Bronchus fibroblast of lung (primary cell): ENCODE measurements at places on chromosomes 5 and 9. TPM values are rescaled to one million over a fixed set of nuclear protein-coding genes. Genes with fewer than 3 reads are reported as not detected.

Gene LAMC3
- 0.74 and 1.0 TPM in 2 replicates for total RNA-seq

Gene FLT4
- under 0.01 and 0.45 TPM in 2 replicates for total RNA-seq

Gene JAKMIP2
- 9.2 and 14.1 TPM in 2 replicates for total RNA-seq

Gene MROH2B
- not detected in 2 replicates for total RNA-seq

Gene ANKRD18A
- under 0.01 TPM in 2 replicates for total RNA-seq

Gene ZNF618
- 6.4 TPM in 2 replicates for total RNA-seq

Gene NEUROG1
- not detected in 2 replicates for total RNA-seq

Gene LYRM7
- total RNA-seq = 5.2 and 5.6 TPM in 2 replicates

Gene CD180
- total RNA-seq = not detected in 2 replicates

Gene PRKAA1
- total RNA-seq = 38.5 and 42.2 TPM in 2 replicates

Gene MYORG
- 1.2 and 1.3 TPM in 2 replicates for total RNA-seq

Gene PCDHB8
- not detected in 2 replicates for total RNA-seq

Gene CDC25C
- 21.9 and 29.4 TPM in 2 replicates for total RNA-seq

Gene WNT8A
- total RNA-seq = not detected in 2 replicates

Gene UBTD2
- total RNA-seq = 16.4 and 20.3 TPM in 2 replicates

Gene KCNV2
- not detected in 2 replicates for total RNA-seq

Gene LCN1
- not detected in 2 replicates for total RNA-seq

Gene EDIL3
- 11.1 and 12.6 TPM in 2 replicates for total RNA-seq

Gene TPPP
- total RNA-seq = under 0.01 and 0.17 TPM in 2 replicates

Gene MEGF10
- under 0.01 TPM in 1 of 2 replicates, not detected in the other for total RNA-seq

Gene GRIA1
- total RNA-seq = 1.3 and 1.5 TPM in 2 replicates

Gene GPR21
- not detected in 2 replicates for total RNA-seq

Gene ANKRD31
- total RNA-seq = under 0.01 TPM in 2 replicates

Gene PIP5KL1
- total RNA-seq = 2.1 and 4.0 TPM in 2 replicates

Gene OLFM1
- 0.17 TPM in 1 of 2 replicates, not detected in the other for total RNA-seq

Gene PCDH12
- total RNA-seq = under 0.01 TPM in 1 of 2 replicates, not detected in the other

Gene PCDHGC4
- total RNA-seq = 0.17 and 0.30 TPM in 2 replicates

Gene SPATA31A6
- not detected in 2 replicates for total RNA-seq

Gene SIMC1
- 9.6 and 12.6 TPM in 2 replicates for total RNA-seq

Gene PCDHB2
- 0.34 and 0.45 TPM in 2 replicates for total RNA-seq

Gene ADAMTS12
- total RNA-seq = 14.7 and 16.3 TPM in 2 replicates

Gene MSX2
- 1.8 and 2.2 TPM in 2 replicates for total RNA-seq

Gene SLC6A18
- total RNA-seq = not detected in 2 replicates

Gene GABRA1
- not detected in 2 replicates for total RNA-seq

Gene OMD
- total RNA-seq = not detected in 2 replicates

Gene SPINK5
- total RNA-seq = not detected in 2 replicates

Gene RANBP17
- 4.0 and 4.7 TPM in 2 replicates for total RNA-seq

Gene SPINK1
- not detected in 2 replicates for total RNA-seq

Gene C5
- total RNA-seq = 2.8 and 3.5 TPM in 2 replicates

Gene TMCO6
- 10.6 and 14.6 TPM in 2 replicates for total RNA-seq

Gene CCDC183
- total RNA-seq = under 0.01 TPM in 1 of 2 replicates, not detected in the other

Gene MEF2C
- 1.9 and 3.0 TPM in 2 replicates for total RNA-seq

Gene ST8SIA4
- total RNA-seq = 0.34 and 1.9 TPM in 2 replicates

Gene PPP3R2
- not detected in 2 replicates for total RNA-seq

Gene PCDHB5
- total RNA-seq = 0.84 and 0.89 TPM in 2 replicates

Gene RBM27
- 10.0 and 11.9 TPM in 2 replicates for total RNA-seq

Gene CAMK2A
- total RNA-seq = 0.45 TPM in 1 of 2 replicates, not detected in the other

Gene MGAT4B
- total RNA-seq = 92.6 and 97.2 TPM in 2 replicates

Gene BRIX1
- total RNA-seq = 27.5 and 33.0 TPM in 2 replicates

Gene PCDHA1
- not detected in 2 replicates for total RNA-seq

Gene SLCO6A1
- total RNA-seq = not detected in 2 replicates

Gene EHMT1
- 47.4 and 55.1 TPM in 2 replicates for total RNA-seq

Gene CNTFR
- total RNA-seq = not detected in 2 replicates

Gene CDC14B
- total RNA-seq = 5.8 and 12.1 TPM in 2 replicates

Gene MARCOL
- total RNA-seq = not detected in 2 replicates

Gene FBP2
- total RNA-seq = not detected in 2 replicates

Gene CCL19
- not detected in 2 replicates for total RNA-seq

Gene BRINP1
- total RNA-seq = not detected in 2 replicates

Gene NDUFA8
- total RNA-seq = 52.3 and 60.0 TPM in 2 replicates
